NCI-H146 (cell line): ENCODE measurements at places on chromosomes 12 and 14.

- DNase-seq, result peak; percentile 47
Measured at GRCh38 chr14:64671591-64671990, 32.6 kb upstream of the PLEKHG3 start.

DNA sequence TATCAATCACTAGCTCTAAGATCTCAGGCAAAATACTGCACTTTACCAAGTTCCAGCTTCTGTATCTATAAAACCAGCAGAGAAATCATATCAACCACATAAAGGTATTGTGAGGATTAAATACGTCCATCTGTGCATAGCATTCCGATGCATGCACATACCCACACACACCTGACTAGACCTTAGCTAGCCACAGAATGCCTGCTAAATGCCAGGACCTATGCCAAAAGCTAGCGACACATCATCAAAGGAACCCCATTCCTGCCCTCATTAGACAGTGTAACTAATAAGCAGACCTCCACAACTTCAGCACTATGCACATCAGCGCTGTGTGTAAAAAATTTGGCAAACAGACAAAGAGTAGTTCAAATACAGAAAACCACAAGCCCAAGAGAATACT, 185.2 kb downstream of the SLC2A13 start:
- DNase-seq, result no peak

DNA sequence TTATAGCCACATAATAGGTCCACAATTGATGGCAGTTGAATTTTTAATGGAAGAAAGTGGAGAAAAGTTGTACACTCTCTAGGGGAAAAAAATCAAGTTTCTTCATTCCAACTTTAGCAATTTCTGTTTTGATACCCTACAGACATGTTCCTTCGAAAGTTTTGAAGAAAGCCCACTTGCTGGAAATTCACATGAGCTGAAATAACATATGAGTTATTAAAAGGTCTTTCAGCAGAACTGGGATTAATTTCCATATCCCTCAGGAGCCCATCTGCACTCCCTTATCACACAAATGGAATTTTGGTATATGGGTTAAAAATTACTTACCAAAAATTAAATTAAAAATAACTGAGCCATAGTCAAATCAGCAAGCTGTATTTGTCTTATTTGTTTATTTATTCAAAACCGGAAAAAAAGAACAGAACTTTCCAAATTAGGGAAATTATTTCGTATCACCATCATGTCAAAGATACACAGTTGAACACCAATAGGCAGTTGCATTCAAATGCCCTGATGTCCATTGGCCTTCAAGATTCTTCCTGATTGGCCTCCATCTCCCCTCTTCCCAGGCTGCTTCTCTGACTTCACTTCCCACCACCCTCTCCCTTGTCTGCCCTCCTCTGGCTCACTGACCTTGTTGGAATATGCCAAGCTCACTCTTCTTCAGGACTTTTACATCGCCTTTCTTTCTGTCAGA, 445.5 kb downstream of the EGLN3 start:
- DNase-seq, result no peak

- DNase-seq, result no peak
Measured at GRCh38 chr12:5123921-5124320, 80.2 kb downstream of the KCNA5 start.

- DNase-seq, result no peak
Measured at GRCh38 chr12:106582249-106582591, 584 bp upstream of the RFX4 start.

GRCh38 chr12:3152011-3152511, 74.9 kb downstream of the TSPAN9 start:
- DNase-seq, result no peak

GRCh38 chr12:47139000-47139681, 59.4 kb upstream of the AMIGO2 start:
- DNase-seq, result no peak

DNA sequence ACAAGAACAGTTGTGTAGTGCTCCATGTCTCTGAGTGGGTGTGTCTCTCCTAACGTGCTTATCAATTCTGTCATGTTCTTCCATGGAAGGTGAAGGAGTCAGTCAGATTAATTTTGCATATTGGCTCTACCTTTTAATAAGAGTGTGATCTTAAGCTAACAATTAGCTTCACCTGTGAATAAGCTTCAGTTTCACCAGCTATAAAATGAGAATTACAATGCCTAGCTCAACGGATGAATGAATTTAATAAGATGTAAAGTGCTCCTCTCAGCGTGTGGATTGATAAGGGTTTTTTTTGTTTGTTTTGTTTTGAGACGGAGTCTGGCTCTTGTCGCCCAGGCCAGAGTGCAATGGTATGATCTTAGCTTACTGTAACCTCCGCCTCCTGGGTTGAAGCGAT, 32.7 kb downstream of the CCDC175 start:
- peak; percentile 68 for DNase-seq

DNA sequence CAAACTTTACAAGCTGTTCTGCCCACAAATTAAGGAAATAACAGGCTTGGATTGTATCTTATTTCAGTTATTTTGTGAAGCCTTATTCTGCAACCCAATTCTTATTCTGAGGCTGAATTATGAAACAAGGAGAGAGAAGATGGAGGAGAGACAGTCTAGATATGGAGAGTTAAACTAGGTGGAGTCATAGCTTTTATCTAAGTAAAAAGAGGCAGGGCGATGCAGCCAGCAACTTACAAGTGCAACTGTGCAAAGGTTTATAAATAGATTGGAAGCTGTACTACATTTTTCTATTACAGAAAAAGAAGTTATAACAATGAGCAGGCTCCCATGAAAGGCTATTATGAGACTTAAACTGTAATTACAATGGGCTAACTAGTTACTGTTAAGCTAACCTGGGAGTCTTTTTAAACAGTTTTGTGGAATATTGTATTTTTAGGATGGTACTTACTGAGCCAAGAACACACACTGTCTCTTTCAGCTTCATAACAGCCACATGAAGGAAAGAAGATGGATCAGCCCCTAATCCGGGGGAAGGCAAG, 22.4 kb downstream of the NID2 start:
- DNase-seq, result no peak

DNA sequence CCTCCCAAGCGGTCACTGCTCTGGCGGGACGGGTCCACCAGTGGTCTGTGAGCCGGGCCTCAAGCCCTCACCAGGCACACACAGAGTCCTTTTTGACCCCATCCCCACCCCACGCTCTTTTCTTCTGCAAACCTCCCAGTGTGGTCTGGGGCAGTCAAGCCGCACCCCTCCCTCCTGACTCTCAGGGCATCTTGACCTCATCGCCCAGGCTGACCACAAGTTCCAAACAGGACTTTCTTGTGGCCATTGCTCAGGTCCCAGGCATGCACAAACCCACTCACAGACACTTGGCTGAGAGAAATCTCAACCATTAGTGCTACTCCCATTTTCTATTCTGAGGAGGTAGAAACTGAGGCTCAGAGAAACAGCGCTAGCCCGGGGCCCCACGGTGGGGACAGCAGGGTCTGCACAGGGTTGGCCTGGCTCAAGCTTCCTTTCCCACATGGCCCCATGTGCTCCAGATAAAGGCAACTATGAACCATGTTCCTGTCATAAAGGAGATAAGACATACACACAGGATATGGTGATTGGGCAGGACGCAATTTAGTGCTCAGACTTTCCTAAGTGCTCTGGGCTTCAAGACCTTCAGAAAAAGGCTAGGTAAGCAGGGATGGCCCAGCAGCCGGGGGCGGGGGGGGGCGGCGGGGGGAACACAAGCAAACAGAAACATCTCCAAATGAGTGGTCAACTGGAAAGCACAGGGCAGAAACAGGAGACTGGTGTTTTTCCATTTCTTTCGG, 69.6 kb downstream of the ITPK1 start:
- no peak for DNase-seq
